ENCODE measurements at places on chromosomes 1 and 21. TPM values are rescaled to one million over a fixed set of nuclear protein-coding genes. Genes with fewer than 3 reads are reported as not detected.

DNA sequence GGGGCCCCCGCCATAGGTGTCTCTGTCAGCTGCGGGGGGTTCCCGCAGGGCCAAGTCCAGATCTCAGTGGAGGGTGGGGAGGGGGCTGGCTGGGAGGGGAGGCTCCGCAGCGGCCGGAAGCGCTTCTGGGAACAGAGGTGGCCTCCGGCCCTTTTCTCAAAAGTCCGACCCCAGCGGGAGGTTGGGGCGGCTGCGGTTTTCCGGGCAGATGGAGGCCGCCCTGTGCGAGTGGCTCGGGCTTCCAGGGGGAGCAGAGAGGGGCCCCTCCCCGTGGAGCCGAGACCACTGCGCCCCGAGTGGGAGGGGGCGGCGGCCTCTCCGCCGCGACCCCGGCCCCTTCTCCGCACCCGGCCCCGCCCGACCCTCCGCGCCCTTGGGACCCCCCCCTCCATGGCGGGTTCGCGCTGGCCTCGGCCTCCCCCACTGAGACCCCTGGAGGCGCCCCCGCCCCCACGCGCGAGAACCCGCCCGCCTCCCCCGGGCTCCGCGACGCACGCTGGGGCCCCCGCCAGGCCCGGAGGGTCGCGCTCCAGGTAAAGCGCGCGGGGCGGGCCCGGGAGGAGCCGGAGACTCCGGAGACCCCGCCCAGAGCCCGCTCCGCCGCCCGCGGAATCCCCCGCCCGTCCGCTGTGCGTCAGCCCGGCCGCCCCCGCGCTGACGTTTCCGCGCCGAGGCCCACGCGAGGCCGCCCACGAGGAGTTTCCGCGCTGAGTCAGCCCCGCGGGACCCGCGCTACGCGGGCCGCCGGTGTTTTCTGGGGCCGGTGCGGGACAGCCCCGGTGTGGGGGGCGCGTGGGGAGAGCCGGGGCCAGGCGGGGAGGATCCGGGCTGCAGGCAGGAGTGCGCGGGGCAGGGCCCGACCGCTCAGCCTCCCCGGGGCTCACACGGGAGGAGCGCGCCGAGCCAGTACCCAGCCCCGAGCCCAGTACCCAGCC lies 5.2 kb downstream of the TNFRSF18 start:
- no peak overlapping the region for H3K4me3 ChIP-seq
- peak; percentile 88 for DNase-seq
- peaks cover 29% of the 10 kb centered on the region for H3K4me1 ChIP-seq
- peak overlapping the region; percentile 73 for H3K27ac ChIP-seq
- H3K36me3 ChIP-seq: no peaks in the 10 kb centered on the region

DNA sequence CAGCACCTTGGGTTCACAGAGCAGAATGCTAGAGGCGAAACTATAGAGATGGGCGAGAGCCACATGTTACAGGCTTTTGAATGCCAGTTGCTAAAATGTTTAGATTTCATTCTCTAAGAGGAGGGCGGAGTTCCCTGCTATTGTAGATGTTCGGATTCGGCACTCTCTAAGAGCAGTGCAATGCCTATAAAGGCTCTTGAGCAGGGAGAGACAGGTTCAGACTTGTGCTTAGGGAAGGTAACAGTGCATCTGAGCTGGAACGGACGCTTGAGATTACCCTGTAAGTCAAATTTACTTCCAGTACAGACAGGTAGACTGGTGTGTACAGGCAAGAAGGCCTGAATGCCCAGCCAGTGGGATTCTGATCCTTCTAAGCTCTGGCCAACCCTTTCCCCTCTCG lies 15.3 kb downstream of the LURAP1 start:
- no peak overlapping the region for H3K4me3 ChIP-seq
- H3K27ac ChIP-seq: no peak overlapping the region
- H3K36me3 ChIP-seq: no peaks in the 10 kb centered on the region
- no peaks in the 10 kb centered on the region for H3K4me1 ChIP-seq
- H3K27me3 ChIP-seq: peaks cover 9% of the 10 kb centered on the region

DNA sequence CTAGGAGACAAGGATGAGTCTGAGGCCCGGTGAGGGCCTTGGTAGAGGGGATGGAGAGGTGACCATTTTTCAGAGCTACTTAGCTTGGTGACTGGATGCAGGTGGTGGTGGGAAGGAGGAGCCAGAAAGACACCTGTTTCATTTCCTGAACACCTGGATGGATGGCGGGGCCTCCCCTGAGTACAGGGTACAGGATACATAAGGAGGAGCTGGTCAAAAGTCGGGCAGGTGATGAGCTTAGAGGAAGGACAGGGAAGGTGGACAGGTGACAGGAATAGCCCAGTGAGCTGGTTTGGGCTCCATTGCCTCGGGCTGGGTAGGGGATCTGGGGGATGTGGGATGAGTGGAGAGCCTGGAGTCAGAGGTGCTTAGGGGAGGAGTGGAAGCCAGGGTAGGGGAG lies 6.3 kb downstream of the FAAH start:
- H3K4me3 ChIP-seq: no peak overlapping the region
- no peaks in the 10 kb centered on the region for H3K4me1 ChIP-seq
- DNase-seq: no peak

Gene F5
- total RNA-seq: 8.7 TPM

Gene TMEM125
- not detected for total RNA-seq

DNA sequence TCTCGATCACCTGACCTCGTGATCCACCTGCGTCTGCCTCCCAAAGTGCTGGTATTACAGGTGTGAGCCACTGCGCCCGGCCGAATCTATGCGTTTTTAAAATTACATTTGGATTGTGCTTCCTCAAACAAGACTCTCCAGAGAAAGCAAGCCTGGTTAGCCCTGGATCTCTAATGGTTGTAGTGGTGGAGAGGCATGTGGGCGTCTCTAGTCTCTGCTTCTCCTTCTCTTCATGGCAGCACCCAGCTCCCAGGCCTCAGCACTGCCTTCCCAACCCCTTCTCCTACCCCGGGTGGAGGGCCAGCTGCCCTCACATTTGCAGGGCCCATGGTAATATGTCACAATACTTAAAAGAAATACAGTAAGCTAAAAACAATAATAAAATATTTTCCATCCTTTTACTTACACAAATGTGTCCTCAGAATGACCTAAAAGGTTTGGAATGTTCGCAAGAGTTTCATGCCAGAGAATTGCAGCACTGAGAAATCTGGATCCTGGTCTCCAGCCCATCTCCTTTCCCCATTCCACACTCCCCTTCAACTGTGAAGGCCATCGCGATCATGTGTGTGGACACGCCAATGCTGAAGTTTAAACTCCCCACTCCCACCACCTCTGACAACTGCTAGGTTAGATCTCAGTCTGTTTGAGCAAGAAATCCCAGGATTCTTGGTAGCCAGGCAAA lies 7.0 kb downstream of the OR14I1 start:
- no peaks in the 10 kb centered on the region for H3K36me3 ChIP-seq
- DNase-seq: no peak
- no peak overlapping the region for H3K4me3 ChIP-seq
- H3K4me1 ChIP-seq: no peaks in the 10 kb centered on the region

Gene RAP1GAP
- 0.18 TPM for total RNA-seq

DNA sequence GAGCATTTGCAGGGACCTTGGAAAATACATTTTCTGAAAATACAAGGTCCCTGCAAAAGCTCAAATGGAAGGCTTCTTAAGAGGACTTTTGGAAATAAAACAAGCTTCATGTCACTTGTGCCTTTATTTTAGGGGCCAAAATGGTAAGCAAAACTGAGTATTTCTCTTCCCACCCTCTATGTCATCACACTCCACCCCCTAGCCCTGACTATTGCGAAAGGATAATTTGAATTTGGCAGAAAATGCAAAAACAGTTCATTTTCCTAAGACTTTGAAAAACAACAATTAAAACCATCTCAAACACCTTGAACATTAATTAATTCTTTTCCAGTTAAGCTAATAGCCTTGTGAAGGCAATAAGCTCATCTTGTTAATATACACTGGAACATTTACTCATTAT lies 201.7 kb downstream of the TM2D1 start:
- no peaks in the 10 kb centered on the region for H3K27me3 ChIP-seq
- H3K36me3 ChIP-seq: no peaks in the 10 kb centered on the region
- no peak overlapping the region for H3K4me3 ChIP-seq

DNA sequence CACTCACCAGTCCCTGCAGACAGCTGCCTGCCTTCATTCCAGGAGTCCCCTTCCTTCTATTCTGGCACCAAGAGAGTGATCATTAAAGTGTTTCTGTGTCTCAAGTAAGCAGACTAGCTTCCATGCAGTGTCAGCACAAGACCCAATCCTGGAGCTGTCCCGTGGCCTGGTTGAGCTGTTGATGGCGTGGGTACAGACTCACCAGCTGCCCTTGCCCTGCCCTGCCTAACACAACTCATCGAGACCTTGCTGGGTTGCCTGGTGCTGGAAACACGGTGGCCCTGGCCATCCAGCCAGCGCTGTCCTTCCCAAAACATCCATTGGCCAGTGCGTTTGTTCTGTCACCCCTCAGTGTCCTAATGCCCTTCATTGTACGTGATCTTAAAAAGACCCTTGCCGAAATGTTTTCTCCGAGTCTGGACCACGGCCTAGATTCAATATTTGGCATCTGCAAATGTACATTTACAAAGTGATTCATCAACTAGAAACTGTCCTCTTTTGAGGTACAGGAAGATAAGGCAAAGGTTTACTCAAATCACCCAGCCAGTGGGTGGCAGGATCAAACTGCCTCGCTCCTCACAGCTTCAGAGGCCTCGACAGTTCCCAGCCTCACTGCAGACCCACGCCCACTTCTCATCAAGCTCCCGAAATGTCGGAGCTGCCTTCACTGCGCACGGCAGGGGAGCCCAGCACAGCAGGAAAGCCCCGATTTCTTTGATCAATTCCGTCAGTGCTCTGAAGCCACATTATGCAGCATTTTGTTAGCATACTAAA lies 494.2 kb downstream of the KIF26B start:
- no peak overlapping the region for H3K4me3 ChIP-seq
- no peaks in the 10 kb centered on the region for H3K4me1 ChIP-seq
- no peak overlapping the region for H3K27ac ChIP-seq
- peaks cover 11% of the 10 kb centered on the region for H3K27me3 ChIP-seq

Measured in T-cell (primary cell).